ENCODE measurements at places on chromosomes 1 and 21. TPM values are rescaled to one million over a fixed set of nuclear protein-coding genes. Genes with fewer than 3 reads are reported as not detected.

GRCh38 chr1:21811875-21812305 is at the start of gene LDLRAD2:
TSS of gene LDLRAD2 (plus strand) at chr1:21812265. CDS start at chr1:21812452, 187 bp downstream.
- peaks cover 15% of the 10 kb centered on the region for H3K4me1 ChIP-seq
- no peak within 1 kb of the TSS for H3K4me3 ChIP-seq
- H3K36me3 ChIP-seq: no peaks in the 10 kb centered on the region
- H3K27ac ChIP-seq: no peak within 1 kb of the TSS
- peaks cover 5% of the 10 kb centered on the region for H3K27me3 ChIP-seq
- DNase-seq: no peak

GRCh38 chr21:38742580-38743260 is 63.0 kb upstream of the ETS2 start:
- H3K4me1 ChIP-seq: no peaks in the 10 kb centered on the region
- H3K27me3 ChIP-seq: peaks cover 5% of the 10 kb centered on the region
- no peak overlapping the region for H3K4me3 ChIP-seq
- H3K36me3 ChIP-seq: no peaks in the 10 kb centered on the region

Gene SRRM1
- polyA plus RNA-seq: 266 TPM

Gene MINDY1
- polyA plus RNA-seq: 2.1 TPM

Gene CFAP74
- polyA plus RNA-seq: not detected

Gene FAM151A
- polyA plus RNA-seq: not detected

Measured in immature natural killer cell (primary cell).